Muscle of leg (tissue), 16 donors: ENCODE measurements at places on chromosomes 4 and X. TPM values are rescaled to one million over a fixed set of nuclear protein-coding genes. Genes with fewer than 3 reads are reported as not detected.
A peak's percentile ranks its signal among the peaks of the same experiment; 100 is the strongest.

Gene COL25A1
- 6.4 TPM for polyA plus RNA-seq

DNA sequence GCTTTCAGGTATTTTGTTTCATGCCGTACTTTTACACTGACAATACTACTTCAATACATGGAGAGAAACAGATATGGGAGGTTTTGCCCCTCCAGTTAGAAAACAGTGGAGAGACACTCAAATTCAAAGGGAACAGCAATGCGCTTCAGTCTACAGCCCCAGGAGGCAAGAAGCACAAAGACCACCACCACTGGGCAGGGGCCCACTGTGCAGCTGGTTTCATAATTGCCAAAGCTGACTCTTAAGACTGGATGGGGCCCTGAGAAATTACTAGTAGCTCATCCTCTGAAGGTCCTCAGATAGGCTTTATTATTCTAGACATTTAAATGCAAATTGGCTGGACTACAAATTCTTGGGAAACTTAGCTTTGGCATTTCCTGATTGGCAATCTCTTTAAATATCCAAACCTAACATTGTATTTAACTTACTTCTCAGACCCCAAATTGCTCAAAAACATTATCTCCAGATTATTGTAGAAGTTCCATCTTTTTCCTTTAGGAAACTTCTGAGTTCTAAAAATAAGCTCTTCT, 85.9 kb upstream of the GPR34 start:
- DNase-seq, result peak; percentile 36

DNA sequence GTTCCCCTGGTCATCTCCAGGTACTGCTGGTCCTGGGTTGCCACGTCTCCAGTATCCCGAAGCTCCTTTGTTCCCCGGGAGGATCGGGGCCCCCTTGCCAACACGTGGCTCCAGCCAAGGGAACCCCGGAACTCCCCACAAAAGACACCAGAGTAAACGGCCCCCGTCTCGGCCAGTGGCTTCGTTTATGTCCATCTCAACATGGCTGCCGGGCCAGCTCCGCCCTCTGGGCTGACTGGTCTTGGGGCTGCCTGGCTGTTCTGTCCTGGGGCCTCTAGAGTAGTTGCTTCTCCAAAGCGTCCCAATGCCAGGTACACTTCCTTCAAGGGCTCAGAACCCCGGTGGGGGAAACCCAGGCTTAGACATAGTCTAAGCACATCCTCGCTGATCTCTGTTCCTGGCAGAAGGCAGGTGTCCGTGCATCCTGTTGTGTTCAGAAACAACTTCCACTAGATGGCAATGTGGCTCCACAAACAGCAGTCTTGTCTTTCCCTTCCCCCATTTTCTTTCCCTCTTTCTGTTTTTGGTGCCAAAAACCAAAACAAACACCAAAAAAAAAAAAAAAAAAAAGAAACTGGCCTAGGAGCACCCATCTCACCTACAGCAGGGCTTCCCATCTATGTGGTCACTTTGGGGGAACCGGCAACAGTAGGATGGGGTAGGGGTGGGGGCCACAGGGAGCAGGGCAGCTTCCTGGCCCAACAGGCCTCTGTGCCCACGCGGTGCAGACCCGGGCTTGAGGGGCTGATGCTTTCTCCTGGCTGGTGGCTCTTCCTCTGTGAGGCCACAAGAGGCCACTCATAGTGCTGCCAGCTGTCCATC, 35.3 kb downstream of the NBDY start:
- DNase-seq, result peak; percentile 96

Gene TRPC5OS
- polyA plus RNA-seq, result 0.21 TPM

GRCh38 chr4:681736-682451, 7.1 kb downstream of the SLC49A3 start:
- DNase-seq, result peak; percentile 47

GRCh38 chr4:170391066-170391740, 301.4 kb upstream of the AADAT start:
- DNase-seq, result no peak

Gene GPC4
- polyA plus RNA-seq, result 104 TPM

DNA sequence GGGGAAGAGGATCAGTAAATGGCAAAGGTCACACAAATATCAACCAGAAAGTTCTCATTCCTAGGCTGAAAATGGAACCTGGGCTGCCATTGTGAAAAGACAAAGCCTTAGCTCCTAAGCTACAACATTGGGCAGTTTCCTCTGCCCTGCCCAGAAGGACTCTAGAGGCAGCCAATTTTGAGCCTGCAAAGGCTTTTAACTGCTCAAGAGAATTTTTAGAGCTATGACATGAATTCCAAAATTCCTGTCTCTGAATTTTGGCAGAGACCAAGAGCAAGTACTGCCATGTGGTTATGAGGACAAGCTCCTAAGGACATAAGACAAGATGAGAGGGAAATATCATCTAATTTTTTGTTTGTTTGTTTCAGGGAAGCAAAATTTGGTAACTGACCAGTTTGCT, 29.6 kb upstream of the IGFBP7 start:
- DNase-seq, result no peak

GRCh38 chrX:102846544-102847236, 90.4 kb upstream of the RAB40AL start:
- DNase-seq, result no peak

DNA sequence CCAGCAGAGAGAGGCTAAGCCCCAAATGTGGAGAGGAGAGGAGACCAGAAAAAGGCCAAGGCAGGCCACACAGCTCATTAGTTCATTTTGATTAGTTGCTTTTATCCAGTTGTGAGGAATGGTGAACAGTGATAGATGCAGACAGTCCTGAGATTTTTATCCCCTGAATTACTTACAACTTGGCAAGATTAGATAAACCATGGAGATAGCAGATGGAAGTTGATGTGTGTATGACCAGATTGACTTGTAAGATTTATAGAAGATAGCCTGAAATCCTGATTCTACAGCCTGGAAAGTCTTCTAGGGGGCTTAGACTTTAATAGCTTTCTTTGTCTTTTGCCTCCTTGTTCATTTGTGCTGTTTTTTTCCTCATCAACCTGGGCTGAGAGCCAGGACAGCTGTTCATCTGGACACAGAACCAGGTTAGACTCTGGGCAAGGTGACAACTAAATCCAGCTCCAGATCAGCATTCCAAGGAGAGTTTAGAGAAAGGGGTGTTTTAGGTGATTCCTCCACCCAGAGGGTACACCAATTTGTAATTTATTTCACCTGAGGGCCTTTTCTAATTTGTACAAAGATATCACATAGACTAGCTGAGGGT, 215.5 kb downstream of the SPATA18 start:
- DNase-seq, result peak; percentile 90
